ENCODE measurements at places on chromosomes 7 and 10.

GRCh38 chr7:2237109-2237602 is 4.4 kb upstream of the MAD1L1 start:
- DNase-seq: no peak

DNA sequence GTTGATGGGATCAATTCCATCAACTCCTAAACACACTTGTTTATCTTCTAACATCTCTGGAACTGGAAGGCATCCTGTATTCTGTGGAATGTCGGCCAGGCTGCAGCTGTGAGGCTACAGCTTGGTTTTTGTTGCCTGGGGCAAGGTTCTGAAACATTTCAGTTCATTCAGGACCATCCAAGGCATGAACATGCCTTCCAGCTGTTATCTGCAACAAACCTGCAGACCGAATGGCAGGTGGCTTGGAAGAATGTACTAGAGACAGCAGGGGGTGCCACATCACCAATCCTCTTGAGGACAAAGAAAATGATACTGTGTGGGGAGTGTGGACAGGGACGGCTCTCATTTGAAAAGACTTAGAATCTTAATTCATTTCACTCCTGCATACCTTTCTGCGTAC is 12.4 kb downstream of the PAPOLB start:
- no peak for DNase-seq

DNA sequence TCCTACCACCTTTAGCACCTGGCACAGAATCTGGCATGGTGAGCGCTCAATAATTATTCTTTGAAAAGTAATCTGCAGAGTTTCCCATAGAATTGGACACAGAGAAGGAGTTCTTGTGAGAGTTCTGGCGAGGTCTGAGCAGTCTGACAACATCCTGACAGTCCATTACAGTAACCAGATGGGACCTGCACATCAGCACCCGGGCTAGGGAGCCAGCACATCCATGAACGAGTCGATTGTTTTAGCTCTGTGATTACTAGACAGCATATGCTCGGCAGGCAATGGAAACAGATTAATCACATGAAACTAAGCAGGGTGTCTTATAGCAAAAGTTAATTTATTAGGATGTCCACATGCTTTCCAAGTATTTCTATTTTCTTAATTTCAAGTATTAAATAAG is 96.7 kb downstream of the SEMA3D start:
- no peak for DNase-seq

DNA sequence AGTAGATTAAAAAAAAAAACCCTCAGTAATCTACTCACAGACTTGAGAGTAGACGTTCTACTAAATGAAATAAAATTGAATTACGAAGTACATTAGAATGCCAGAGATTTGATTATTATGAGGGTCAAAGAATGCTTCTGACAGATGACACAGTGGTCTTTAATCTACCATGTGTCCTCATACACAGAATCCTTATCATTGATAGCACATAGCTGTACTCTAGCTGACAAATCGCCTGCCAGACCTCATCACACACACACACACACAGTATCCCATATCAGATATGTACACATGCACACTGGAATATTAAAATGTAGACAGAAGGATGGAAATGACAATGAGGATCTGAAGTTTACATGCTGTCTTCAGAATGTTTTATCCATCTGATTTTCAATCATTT is 104.6 kb downstream of the SORCS1 start:
- DNase-seq: no peak

- DNase-seq: no peak
Observed at GRCh38 chr7:36600314-36600682, 124.0 kb downstream of the AOAH start.

DNA sequence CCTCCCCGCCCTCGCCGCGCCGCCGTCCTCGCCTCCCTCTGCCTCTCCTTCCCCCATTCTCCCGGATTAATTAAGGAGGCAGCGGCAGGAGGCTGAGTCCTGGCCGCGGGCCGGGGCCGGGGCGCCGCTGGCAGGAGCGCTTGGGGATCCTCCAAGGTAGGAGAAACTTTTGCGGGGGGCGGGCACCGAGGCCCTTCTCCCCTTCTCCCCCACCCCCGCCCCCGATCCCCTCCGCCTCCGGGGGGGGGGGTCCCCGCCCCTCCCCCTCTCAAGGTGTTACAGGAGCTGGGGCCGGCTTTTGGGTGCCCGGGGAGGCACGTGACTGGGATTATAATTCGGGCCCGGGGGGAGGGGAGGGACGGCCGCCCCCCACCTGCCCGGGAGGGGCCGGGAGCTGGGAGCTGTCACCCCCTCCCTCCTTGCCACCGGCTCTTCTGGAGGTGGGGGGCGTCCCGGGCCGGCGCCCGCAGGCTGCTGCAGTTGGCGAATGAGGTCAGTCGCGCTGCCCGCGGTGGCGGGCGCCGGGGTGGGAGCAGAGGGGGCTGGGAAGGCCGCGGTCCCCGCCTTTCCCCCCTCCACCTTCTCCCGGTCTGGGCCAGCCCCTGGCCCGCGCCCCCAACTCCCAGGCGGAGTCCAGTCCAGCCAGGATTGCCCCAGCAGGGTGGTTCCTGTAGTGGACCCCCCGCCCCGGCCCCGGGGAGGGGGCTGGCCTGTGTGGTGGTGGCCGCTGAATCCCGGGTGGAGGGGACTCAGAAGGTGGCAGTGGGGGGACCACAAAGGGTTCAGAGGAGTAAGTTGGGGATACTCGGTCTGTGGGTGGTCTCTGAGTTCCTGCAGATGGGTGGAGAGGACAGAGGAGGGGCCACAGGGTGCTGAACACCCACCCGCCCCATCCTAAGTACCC is 567 bp downstream of the GTF2IRD1 start:
- DNase-seq: peak; percentile 24

DNA sequence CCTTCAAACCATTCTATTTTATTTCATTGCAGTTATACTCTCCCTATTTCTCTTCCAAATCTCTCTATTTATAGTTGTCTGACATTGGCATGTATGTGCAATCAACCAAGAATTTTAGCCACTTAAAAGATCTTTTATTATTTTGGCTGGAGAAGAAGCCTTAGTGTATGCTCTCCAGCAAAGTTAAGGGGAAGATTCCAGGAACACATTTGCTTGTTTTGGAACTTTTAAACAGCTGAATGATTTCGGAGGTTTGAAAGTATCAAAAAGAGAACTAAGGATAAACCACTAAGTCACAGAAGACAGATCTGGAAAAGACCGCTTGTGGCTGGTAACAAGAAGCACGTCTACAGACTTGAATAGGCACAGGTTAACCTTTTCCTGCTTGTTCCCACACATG is 182.2 kb upstream of the FZD1 start:
- DNase-seq: no peak

All from activated naive CD4-positive, alpha-beta T cell treated with anti-CD3 and anti-CD28 coated beads, Interleukin-2, amount 50 U/mL, for 16 hours (primary cell).